ENCODE measurements at places on chromosomes 12 and 14.

GRCh38 chr14:105267820-105268548 is 19.7 kb downstream of the BTBD6 start:
- DNase-seq, result no peak

DNA sequence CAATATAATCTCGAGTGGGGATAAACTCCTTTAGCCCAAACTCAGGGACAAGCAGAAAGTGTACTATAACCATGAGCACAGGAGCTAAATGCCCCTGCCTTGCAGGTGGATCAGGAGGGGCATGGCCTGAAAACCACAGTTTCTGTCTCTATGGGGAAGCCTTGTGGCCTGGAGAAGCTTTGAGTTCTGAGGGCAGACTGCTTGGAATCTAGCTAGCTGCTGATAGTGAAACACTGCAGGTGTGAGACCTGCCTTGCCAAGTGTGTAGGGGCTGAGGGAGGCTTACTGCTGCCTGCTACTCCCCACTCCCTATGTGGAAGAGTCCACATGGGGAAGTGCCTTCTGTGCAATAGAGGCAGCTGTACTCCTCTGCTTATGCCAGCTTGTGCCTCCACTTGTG is 352.3 kb upstream of the OR4E1 start:
- DNase-seq, result no peak

- DNase-seq, result no peak
These were observed 4.1 kb downstream of the SHMT2 start for GRCh38 chr12:57233357-57234232.

- DNase-seq, result no peak
These were observed 20.9 kb upstream of the KIF26A start for GRCh38 chr14:104117341-104118005.

All from activated CD8-positive, alpha-beta memory T cell treated with anti-CD3 and anti-CD28 coated beads for 1 hour (primary cell).